ENCODE measurements at places on chromosomes 2 and 18.

GRCh38 chr2:29724282-29724681, 197.1 kb downstream of the ALK start:
- no peak for DNase-seq

DNA sequence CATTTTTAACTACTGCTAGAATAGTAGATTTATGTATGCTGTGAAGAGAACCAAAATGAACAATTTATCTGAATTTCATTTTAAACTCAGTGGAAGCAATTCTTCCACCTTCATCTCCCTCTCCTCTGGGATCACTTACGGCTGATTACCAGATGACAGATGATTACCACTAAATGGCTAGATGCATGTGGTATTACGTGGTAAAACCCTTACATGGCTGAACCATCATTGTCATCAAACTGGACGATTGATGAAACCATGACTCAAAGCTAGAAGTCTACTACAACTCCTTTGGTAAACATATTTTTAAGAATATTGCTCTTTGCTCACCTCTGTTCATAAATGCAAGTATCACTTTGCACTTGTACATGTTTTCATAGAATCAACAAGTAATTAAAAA, 48.5 kb upstream of the DOCK10 start:
- DNase-seq = peak; percentile 72

DNA sequence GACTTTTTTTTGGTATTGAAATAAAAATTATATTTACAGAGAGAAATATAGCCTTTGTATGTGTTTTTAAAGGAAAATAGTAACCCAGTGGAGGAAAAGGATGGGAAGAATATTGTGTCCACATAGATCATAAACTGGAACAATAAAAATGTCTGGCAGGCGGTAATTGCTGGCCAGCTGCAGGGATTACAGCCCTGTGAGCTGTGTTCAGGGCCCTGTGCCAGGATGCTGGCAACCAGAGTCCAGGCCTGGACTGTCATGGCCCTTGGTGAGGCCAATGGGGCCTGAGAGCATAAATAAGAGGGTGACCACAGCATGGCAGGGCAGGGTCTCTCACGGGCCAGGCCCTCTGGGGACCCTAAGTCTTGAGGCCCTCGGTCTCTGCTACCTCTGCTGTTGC, 171.2 kb downstream of the ACOXL start:
- no peak for DNase-seq

DNA sequence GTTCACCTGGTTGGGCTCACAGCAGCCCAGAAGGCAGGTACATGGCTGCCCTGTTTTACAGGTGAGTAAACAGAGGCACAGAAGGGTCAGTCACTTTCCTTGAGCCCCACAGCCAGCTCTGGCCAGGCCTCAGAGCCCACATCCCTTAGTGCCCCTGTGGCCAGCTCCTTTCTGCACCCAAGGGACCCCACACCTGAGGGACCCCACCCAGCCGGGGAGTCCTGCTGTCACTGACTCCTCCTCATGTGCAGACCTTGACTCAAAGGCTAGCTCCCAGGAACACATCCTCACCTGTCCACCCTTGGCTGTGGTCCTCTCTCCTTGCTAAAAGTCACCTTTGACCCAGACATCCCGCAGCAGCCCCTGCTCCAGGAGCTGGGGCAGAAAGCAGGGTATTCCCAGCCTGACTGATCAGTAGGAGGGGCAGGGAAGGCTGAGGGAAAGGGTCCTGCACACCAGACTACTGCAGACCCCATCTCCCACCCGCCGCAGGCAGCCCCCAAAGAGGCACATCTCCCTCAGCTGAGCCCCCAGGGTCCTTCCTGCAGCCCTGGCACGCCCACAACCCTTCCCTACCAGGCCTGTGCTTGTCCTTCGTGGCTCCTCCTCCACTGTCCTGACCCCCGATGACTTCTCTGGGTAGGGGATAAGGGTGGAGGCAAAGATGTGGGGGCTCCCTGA, 9.8 kb upstream of the ARHGEF4 start:
- DNase-seq = no peak

DNA sequence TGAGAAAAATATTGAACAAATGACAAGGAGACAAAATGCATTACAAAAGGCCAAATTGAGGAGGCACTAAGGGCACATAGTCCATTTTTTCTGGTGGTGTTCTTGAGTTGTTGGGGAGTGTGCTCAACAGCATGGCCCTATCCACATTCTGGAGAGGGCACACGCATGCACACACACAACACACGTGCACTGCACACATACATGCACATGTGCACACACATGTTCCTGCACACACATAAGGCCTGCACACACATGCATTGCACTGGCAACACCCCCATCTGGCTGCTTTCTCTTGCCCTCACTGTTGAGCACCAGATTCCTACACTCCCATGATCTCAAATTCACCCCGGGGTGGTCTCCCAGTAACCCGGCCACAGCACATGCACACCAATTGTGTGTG, 659.2 kb upstream of the RAB6C start:
- no peak for DNase-seq

DNA sequence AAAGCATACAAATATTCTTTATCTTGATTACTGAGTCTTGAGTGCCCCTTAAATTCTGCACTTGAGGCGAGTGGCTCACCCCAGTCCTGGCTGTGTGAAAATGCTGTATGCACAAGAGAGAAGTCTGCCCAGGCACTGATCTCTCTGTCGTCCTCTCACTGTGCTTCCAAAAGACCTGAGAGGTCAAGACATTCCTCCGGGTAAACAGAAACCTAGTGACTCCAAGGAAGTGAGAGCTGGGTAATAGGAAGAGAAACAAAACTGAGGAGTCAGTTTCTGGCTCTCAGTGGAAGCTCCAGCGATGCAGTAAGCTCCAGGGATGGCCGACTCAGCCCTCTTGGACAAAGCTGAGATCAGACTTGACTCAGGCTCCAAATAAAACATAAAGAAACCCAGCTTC, 70.9 kb downstream of the AAK1 start:
- no peak for DNase-seq

DNA sequence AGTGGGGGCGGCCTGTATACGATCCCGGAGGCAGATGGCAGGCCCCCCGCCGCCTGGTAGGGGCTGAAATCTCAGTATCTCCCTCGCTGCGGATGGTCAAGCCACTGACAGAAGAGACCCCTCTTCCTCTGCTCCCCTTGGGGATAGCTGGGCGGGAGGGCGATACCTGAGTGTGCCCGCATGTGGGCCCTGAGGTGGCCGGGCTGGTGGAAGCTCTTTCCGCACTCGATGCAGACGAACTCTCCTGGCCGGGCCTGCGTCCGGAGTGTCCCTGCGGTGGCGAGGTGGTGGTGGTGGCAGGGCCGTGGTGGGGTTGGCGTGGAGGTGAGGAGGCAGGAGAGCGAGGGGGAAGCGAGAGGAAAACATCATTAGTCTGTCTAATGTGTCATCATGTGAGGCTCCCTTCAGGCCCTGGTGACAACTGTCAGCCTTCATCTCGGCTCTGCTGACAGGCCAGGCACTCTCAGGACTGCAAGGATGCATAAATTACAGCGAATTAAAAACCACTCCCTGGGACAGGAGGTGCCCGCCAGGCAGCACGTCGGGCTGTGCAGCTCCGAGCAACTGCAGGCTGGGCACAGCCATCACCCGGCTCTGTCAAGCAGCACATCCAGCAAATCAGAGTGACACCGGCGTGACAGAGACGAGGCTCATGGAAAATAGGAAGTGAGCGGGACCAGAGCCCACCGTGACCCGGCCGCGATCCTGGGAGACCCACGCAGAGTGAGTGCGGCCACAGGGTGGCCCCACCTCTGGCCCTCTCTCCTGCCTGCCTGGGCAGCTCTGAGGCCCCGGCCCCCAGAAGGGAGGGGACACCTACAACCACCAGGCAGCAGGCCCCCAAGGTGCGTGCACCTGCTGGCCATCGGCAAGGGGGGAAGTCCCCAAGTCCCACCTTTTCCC, 123.5 kb downstream of the ZNF516 start:
- no peak for DNase-seq

- DNase-seq = no peak
These were observed 227.6 kb upstream of the SMAD7 start for GRCh38 chr18:49178321-49178720.

GRCh38 chr2:101516823-101517690, 42.1 kb upstream of the RFX8 start:
- peak; percentile 78 for DNase-seq

DNA sequence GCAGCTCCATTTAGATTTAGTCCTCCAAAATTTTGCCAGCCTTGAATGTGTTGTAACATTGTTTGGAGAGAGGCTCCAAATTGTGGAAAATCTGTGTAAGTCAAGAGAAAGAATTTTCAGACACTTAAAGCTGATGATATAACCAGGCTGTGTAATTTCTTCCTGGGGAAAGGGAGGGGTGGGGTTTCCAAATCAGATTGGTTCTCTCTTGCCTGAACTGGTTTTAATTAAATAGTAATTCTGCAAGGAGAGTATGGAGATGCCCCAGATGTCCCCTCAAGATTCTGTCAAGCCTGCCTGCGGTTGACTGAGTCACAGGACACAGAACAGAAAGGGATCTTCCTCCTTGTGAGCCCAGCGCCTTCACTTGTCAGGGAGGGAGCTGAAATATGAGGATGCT, 54.5 kb downstream of the C18orf63 start:
- DNase-seq = peak; percentile 82

DNA sequence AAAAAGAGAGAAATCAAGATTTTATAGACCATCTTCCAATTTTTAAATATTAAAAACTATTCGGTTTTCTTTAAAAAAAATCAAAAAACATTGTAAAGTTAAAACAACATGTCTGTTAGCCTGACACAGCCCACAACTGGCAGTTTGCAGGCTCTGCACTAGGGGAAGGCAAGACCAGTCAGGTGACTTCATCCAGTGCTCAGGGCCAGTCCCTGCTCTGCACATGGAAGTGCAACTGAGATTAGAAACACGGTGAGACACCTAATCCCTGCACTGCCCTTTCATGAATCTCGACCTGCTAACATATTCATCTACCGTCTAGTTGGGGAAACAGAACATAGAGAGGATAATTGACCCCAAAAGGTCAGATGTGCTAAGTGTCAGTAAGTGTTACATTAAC, 135.2 kb downstream of the BARD1 start:
- DNase-seq = no peak

GRCh38 chr2:9196637-9197036, 10.0 kb upstream of the ASAP2 start:
- DNase-seq = no peak

- DNase-seq = no peak
These were observed 11.7 kb upstream of the FAM228A start for GRCh38 chr2:24163186-24163585.

- no peak for DNase-seq
These were observed 176.3 kb downstream of the SEPTIN10 start for GRCh38 chr2:109437325-109438090.

DNA sequence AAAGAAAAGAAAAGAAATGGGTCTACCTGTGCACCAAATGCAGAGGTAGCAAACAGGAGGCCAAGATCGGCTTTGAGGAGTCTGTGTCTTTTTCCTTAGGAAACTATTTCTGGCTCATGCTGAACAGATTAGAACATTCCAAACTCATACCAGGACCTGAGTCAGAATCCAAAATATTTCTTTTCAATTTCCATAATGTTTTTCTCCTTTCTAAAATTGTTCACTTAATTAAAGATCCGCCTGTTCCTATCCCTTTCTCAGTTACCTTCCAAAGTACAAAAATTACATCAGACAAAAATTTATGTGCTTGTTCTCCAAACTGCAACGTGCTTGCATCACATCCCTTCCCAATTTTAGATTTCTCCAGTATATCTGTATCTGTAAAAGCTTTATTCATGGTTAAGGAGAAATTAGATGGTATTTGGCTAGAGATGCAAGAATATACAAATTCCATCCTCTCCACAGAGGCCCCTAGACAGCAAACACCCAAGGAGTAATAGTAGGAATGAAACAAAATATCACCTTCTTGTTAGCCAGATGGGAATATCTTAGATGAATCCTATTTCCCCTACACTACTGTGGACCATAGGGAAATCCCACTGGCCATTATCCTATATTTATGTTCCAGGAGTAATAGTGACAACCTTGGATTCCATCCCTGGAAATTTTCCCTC, 130.6 kb downstream of the LNPK start:
- DNase-seq = peak; percentile 59

- DNase-seq = no peak
These were observed 19.6 kb upstream of the INO80D start for GRCh38 chr2:206105541-206105940.

GRCh38 chr2:160491911-160492371, 1.7 kb downstream of the RBMS1 start:
- DNase-seq = no peak

GRCh38 chr2:88032070-88032702, 15.8 kb upstream of the RNU2-63P start:
- DNase-seq = no peak

DNA sequence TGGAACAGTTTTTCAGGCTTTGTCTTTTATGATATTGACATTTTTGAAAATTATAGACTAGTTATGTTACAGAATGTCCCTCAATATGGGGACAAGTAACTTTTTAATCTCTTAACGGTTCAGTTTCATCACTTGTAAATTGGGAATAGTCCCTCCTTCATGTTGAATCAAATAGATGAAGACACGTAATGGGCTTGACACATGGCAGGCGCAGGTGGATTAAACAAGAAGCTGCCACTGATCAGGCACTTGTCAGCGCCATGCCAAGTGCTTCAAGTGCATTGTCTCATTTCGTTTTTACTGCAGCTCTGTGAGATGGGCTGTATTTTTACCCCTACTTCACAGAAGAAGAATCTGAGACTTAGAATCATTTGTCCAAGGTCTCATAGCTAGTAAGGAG, 9.5 kb upstream of the SMAD4 start:
- no peak for DNase-seq

- DNase-seq = peak; percentile 54
These were observed 86.3 kb upstream of the NPAS2 start for GRCh38 chr2:100733391-100734187.

GRCh38 chr2:188292348-188293239, 920 bp downstream of the GULP1 start:
- DNase-seq = peak; percentile 39

DNA sequence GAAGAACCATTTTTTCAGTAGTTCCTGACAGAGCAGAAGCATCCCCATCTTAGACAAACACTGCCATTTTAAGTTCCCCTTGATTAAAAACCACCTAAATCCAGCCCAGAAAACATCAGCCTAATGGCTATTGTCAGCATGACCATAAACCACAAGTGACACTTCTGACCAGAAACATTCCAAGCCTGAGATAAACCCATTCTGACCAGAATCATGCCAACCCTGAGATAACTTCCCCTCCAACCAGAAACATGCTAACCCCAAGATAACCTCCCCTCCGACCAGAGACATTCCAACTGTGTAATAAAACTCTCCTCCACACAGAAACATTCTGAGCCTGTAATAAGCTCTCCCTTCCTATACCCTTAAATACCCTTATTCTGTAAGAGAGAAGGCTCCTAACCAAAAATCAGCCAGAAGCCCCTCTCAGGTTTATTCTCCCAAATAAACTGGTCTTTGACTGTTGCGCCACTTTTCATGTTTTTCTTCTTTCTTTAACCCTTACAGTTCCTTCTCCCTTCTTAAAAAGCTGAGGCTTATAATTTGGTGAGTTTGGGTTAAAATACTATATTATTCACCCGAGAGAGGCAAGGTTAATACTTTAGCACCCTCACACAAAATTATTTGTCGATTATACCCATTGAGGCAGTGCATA, 149.7 kb downstream of the HNMT start:
- no peak for DNase-seq

- DNase-seq = no peak
These were observed 43.4 kb upstream of the ASB18 start for GRCh38 chr2:236307641-236308040.

- no peak for DNase-seq
These were observed 253.5 kb upstream of the TRIB2 start for GRCh38 chr2:12463189-12463588.

- DNase-seq = no peak
These were observed 36.0 kb downstream of the FAM110C start for GRCh38 chr2:10222-10875.
